CD8-positive, alpha-beta memory T cell (primary cell): ENCODE measurements at places on chromosomes 16 and 17.

GRCh38 chr16:29158785-29159184, 173.9 kb downstream of the LAT start:
- H3K27me3 ChIP-seq, result no peaks in the 10 kb centered on the region
- peaks cover 23% of the 10 kb centered on the region for H3K4me1 ChIP-seq
- no peaks in the 10 kb centered on the region for H3K36me3 ChIP-seq
- no peak for DNase-seq
- H3K27ac ChIP-seq, result no peak overlapping the region
- H3K4me3 ChIP-seq, result no peak overlapping the region

GRCh38 chr17:82126556-82127314, 28.7 kb upstream of the FASN start:
- H3K4me1 ChIP-seq, result peaks cover 79% of the 10 kb centered on the region
- H3K27me3 ChIP-seq, result no peaks in the 10 kb centered on the region
- no peaks in the 10 kb centered on the region for H3K36me3 ChIP-seq
- peak; percentile 96 for DNase-seq
- peak overlapping the region; percentile 63 for H3K27ac ChIP-seq

DNA sequence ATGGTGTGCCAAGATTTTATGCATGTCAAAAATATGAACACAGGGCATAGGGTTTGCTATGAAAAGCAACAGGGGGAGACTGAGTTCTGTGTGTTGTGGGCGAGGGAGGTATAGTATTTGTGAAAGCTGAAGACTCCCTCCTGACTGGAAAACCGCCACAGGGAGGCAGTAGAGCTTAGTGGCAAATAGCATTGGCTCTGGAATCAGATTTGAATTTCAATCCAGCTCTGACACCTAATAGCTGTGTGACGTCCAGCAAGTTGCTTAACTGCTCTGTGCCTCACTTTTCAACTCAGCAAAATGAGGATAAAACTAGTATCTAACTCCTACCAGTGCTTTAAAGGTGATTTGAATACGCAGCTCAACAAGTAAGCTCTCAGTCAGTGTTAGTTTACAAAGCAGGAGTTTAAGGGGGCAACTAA, 22.0 kb downstream of the KPNA2 start:
- no peaks in the 10 kb centered on the region for H3K36me3 ChIP-seq
- peak; percentile 3 for DNase-seq
- no peaks in the 10 kb centered on the region for H3K27me3 ChIP-seq
- no peaks in the 10 kb centered on the region for H3K4me1 ChIP-seq
- H3K27ac ChIP-seq, result no peak overlapping the region

GRCh38 chr17:77609553-77610517, 348.7 kb upstream of the TNRC6C start:
- no peak overlapping the region for H3K27ac ChIP-seq
- H3K27me3 ChIP-seq, result no peaks in the 10 kb centered on the region
- peak; percentile 66 for DNase-seq

DNA sequence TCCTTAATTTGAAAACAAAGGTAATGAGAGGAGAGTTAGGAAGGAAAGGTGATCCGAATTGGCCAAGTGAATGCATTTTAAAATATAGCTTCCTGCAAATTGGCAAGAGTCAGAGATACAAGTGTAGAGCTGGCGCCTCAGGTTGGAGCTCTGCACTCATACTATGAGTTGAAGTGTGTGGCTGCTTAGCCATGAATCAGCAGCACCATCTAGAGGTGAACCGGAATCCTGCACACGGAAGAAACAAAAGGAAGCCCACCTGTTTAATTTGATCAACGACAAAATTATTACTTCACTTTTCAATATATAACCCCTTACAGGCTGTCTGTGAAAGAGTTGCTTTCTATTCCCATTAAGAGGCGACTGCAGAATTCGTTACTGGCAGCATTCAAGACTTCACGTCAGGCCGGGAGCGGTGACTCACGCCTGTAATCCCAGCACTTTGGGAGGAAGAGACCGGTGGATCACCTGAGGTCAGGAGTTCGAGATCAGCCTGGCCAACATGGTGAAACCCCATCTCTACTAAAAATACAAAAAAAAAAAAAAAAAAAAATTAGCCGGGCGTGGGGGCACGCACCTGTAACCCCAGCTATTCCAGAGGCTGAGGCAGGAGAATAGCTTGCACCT, 1253.7 kb upstream of the CDH8 start:
- no peaks in the 10 kb centered on the region for H3K4me1 ChIP-seq
- H3K27me3 ChIP-seq, result no peaks in the 10 kb centered on the region
- no peaks in the 10 kb centered on the region for H3K36me3 ChIP-seq
- no peak overlapping the region for H3K27ac ChIP-seq
- H3K4me3 ChIP-seq, result no peak overlapping the region

- H3K4me3 ChIP-seq, result no peak overlapping the region
- no peaks in the 10 kb centered on the region for H3K36me3 ChIP-seq
- H3K27me3 ChIP-seq, result no peaks in the 10 kb centered on the region
- no peak overlapping the region for H3K27ac ChIP-seq
Measured at GRCh38 chr17:32813021-32813420, 63.9 kb downstream of the MYO1D start.

DNA sequence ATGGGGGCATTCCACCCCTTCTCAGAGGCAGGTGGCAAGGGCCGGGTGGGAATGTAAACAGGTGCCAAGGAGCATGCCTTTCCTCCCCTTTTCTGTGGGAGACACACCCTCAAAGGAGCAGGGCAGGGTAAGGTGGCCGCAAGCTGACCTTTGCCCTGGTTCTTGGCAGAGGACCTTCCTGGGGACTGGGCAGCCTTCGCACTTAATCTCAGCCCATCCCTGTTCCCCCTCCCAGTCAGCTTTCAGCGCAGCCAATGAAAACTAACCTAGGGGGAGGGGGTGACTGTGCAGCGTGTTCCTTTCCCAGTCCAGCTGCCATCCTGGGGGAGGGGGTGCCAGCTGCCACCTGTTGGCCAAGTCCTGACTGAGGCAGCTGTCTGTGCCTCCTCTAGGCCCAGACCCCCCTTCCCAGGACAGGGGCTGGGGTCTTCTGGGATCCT, 2.8 kb downstream of the TRAF4 start:
- H3K36me3 ChIP-seq, result no peaks in the 10 kb centered on the region
- peaks cover 36% of the 10 kb centered on the region for H3K4me1 ChIP-seq
- H3K27me3 ChIP-seq, result no peaks in the 10 kb centered on the region
- H3K4me3 ChIP-seq, result no peak overlapping the region
- no peak for DNase-seq
- H3K27ac ChIP-seq, result peak overlapping the region; percentile 87

- no peaks in the 10 kb centered on the region for H3K27me3 ChIP-seq
- H3K27ac ChIP-seq, result peak overlapping the region; percentile 32
- H3K4me3 ChIP-seq, result no peak overlapping the region
- H3K36me3 ChIP-seq, result no peaks in the 10 kb centered on the region
- H3K4me1 ChIP-seq, result peaks cover 12% of the 10 kb centered on the region
Measured at GRCh38 chr17:82548681-82549303, 29.3 kb downstream of the FOXK2 start.

DNA sequence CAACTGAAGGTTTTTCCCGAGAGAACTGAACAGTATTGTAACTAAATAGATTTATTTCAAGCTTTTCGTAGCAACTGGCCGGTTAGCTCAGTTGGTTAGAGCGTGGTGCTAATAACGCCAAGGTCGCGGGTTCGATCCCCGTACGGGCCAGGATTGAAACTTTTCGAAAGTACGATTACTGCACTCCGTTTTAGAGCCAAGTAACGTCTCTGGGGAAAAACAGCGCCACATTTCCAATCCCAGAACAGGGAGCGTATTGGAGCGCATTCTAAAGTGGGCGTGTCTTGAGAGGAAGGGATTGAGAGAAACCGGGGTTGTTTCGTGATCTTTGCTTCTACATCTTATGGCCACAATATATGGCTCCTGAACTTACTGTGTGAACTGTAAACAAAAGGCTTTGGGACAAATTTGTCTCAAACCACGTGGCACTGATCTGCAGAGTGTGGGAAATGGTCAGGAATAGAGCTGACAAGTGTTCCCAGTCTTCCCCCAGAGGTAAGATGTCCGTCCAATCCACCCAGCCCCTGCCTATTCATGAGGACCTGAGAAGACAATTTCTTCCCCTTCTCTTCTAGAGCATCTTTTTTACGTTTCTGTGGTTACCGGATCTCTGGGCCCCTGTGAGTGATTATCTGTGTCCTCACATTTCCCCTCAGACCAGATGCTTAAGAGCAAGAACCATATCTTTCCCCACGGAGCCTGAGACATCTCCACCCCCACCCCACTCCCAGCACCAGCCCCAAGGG, 2.3 kb downstream of the BORCS6 start:
- peaks cover 37% of the 10 kb centered on the region for H3K4me1 ChIP-seq
- peak overlapping the region; percentile 92 for H3K4me3 ChIP-seq
- no peaks in the 10 kb centered on the region for H3K27me3 ChIP-seq
- H3K36me3 ChIP-seq, result no peaks in the 10 kb centered on the region
- DNase-seq, result no peak

GRCh38 chr17:78613416-78613815, 36.2 kb upstream of the DNAH17 start:
- no peaks in the 10 kb centered on the region for H3K36me3 ChIP-seq
- no peak overlapping the region for H3K27ac ChIP-seq

DNA sequence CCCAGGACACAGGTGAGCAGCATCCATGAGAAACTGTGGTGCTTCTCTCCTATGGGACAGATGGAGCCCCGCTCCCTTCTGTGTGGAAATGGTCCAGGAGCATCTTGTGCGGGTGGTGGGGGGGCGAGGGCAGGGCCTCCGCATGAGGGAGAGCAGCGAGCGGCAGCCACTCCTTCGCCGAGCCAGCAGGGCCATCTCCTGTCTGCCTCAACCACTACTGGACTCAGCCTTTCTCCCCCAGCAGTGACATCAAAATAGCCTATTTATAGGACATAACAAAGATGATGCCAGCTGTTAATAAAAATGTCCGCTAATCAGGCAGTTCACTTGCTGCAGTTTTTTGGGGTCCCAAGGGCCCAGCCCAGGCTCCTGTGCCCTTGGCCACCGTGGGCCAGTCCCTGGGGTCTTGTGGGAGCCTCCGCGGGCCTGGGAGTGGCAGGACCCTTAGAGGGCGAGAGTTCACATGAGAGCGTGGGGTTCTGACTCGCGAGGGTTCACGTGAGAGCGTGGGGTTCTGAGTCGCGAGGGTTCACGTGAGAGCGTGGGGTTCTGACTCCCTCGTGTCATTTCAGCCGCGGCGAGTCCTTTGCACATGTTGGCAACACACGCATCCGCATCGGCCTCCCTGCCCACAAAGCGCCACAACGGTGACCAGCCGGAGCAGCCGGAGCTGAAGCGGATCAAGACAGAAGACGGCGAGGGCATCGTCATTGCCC, 47.4 kb downstream of the WDR45B start:
- DNase-seq, result no peak
- H3K27ac ChIP-seq, result no peak overlapping the region
- no peak overlapping the region for H3K4me3 ChIP-seq

DNA sequence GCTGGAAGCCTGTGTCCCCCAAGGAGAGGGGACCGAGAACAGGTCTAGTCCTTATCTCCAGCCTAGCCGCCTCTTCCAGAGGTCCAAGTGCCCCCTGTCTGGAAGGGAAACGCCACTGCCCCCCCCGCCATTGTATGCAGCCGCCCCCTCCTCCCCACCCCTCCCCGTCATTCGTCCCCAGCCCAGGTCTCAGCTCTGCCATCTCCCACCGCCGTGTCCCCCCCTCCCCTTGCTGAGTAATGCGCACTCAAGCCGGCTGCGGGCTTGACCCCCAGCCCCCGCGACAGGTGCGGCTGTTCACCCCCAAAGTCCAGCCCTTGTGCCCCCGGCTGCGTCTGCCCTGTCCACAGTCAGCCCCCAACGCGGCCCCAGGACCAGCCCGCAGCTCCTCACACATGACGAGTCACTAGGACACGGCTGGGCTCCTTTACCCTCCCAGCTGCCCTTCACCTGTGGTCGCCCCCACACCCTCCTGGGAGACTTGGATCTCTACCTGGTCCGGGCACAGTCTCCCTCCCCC, 622 bp downstream of the GPRC5B start:
- DNase-seq, result no peak
- H3K4me1 ChIP-seq, result peaks cover 24% of the 10 kb centered on the region
- H3K27ac ChIP-seq, result no peak overlapping the region
- peaks cover 23% of the 10 kb centered on the region for H3K27me3 ChIP-seq
- no peaks in the 10 kb centered on the region for H3K36me3 ChIP-seq

- H3K27ac ChIP-seq, result no peak overlapping the region
- no peak overlapping the region for H3K4me3 ChIP-seq
- H3K36me3 ChIP-seq, result no peaks in the 10 kb centered on the region
- peaks cover 24% of the 10 kb centered on the region for H3K4me1 ChIP-seq
Measured at GRCh38 chr16:11117576-11118211, 138.3 kb downstream of the SOCS1 start.
